ENCODE measurements at places on chromosomes 2 and 18.

DNA sequence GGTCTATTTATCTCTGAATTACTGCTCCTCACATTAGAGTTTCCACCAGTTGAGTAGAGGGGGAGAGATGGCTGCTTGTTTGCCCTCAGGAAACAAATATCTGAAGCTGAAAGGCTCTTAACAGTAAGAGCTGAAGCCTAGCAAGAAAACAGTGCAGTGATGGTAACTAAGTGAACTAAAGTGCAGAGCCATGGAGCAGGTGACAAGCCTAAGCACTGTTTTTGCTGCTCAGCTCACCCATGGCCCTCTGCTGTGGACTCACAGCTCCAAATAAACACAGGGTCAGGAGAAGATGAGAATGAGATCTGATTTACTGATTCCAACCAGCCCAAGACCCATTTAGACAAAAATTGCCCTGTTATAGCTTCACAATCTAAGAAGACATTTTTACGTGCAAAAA lies 118.4 kb downstream of the ETAA1 start:
- H3K4me3 ChIP-seq: no peak overlapping the region
- H3K27ac ChIP-seq: no peak overlapping the region
- H3K36me3 ChIP-seq: no peaks in the 10 kb centered on the region
- H3K4me1 ChIP-seq: no peaks in the 10 kb centered on the region
- no peak for DNase-seq

GRCh38 chr2:237149425-237149824 lies 63.7 kb downstream of the COPS8 start:
- no peaks in the 10 kb centered on the region for H3K4me1 ChIP-seq
- H3K27ac ChIP-seq: no peak overlapping the region
- no peak overlapping the region for H3K4me3 ChIP-seq

DNA sequence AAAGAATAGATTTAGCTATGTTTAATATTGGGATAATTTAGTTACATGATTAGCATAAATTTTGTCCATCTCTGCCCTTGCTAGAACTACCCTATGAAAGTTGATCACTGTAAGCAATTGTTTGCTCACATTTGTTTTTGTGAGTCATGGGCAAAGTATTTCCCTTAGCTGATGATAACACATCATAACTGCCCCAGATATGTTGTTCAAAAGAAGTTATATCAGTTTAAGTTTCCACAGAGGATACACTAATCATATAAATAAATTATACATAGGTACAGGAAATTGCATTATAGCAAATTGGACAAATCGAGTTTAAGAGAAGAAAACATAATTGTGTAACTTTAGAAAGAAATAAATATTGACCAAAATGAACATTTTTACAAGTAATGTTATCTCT lies 223.2 kb upstream of the PIK3C3 start:
- H3K4me1 ChIP-seq: no peaks in the 10 kb centered on the region
- DNase-seq: no peak
- H3K27me3 ChIP-seq: no peaks in the 10 kb centered on the region
- no peak overlapping the region for H3K27ac ChIP-seq
- H3K36me3 ChIP-seq: no peaks in the 10 kb centered on the region

- no peak overlapping the region for H3K27ac ChIP-seq
- H3K36me3 ChIP-seq: no peaks in the 10 kb centered on the region
- H3K4me3 ChIP-seq: no peak overlapping the region
- no peak for DNase-seq
- H3K4me1 ChIP-seq: no peaks in the 10 kb centered on the region
Measured at GRCh38 chr2:119231975-119232665, 8.5 kb downstream of the STEAP3 start.

- no peak overlapping the region for H3K4me3 ChIP-seq
- no peak overlapping the region for H3K27ac ChIP-seq
- DNase-seq: no peak
- H3K27me3 ChIP-seq: no peaks in the 10 kb centered on the region
Measured at GRCh38 chr2:62147610-62148301, 48.2 kb upstream of the B3GNT2 start.

- DNase-seq: no peak
- H3K36me3 ChIP-seq: no peaks in the 10 kb centered on the region
- no peaks in the 10 kb centered on the region for H3K4me1 ChIP-seq
- H3K27me3 ChIP-seq: no peaks in the 10 kb centered on the region
Measured at GRCh38 chr18:22683196-22683676, 249.9 kb upstream of the RBBP8 start.

- no peaks in the 10 kb centered on the region for H3K4me1 ChIP-seq
- H3K27ac ChIP-seq: no peak overlapping the region
- no peaks in the 10 kb centered on the region for H3K36me3 ChIP-seq
- DNase-seq: no peak
- H3K4me3 ChIP-seq: no peak overlapping the region
Measured at GRCh38 chr2:106953236-106953635, 67.3 kb upstream of the ST6GAL2 start.

DNA sequence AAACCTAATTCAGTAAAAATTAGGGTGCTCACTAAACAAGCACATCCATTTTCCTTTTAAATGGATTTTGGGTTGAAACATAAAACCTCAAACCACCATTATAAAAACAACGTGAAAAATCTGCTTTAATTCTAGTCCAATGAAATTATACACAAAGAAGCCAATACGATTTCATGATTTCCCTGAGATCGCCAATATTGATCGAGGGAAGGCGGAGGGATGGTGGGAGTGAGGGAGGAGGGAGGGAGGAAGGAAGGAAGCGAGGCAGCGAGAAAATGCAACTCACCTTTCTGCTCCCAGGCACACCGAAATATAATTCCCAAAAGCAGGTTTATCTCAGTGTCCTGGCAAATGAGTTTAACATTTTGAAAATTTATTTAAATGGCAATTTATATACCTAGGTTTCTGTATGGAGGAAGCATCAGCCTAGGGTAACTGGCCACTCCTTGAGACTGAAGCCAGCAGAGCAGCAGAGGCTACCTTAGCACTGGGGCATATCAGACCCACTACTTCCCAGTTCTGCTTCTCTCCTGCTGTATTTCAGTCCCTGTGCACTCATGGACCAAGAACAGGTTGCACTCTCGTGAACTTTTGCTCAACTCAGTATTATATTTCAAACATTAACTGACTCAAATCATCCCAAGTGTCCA lies 2.3 kb upstream of the ONECUT2 start:
- no peak for DNase-seq
- H3K36me3 ChIP-seq: no peaks in the 10 kb centered on the region
- H3K4me3 ChIP-seq: no peak overlapping the region
- H3K4me1 ChIP-seq: peaks cover 10% of the 10 kb centered on the region
- H3K27me3 ChIP-seq: peaks cover 7% of the 10 kb centered on the region

DNA sequence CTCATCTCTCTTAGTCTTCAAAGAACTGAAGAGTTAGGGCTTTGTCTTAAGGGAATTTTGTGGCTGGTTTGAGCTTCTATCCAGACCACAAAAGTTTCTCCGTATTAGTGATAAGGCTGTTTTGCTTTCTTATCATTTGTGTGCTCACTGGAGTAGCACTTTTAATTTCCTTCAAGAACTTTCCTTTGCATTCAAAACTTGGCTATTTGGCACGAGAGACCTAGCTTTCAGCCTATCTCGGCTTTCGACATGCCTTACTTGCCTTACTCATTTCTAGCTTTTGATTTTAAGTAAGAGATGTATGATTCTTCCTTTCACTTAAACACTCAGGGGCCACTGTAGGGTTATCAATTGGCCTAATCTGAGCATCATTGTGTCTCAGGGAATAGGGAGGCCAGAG lies 29.9 kb downstream of the HDHD2 start:
- H3K4me1 ChIP-seq: no peaks in the 10 kb centered on the region
- no peak overlapping the region for H3K4me3 ChIP-seq
- H3K36me3 ChIP-seq: no peaks in the 10 kb centered on the region
- H3K27ac ChIP-seq: no peak overlapping the region

DNA sequence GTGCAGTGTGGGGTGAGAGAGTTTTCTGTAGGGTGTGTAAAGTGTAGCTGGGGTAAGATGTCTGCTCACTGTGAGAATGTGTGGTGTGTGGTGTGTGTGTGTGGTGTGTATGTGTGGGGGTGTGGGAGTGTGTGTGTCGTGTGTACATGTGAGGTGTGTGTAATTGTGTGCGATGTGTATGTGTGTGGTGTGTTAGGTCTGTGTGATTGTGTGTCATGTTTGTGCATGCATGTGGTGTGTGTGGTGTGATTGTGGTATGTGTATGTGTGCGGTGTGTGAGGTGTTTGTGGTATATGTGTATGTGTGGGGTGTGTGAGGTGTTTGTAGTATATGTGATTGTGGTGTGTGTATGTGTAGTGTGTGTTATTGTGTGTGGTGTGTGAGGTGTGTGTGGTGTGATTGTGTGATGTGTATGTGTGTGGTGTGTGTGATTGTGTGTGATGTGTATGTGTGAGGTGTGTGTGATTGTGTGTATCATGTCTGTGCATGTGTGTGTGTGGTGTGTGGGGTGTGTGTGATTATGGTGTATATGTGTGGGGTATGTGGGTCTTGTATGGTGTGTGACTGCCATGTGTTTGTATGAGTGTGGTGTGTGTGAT lies 241.7 kb upstream of the HDAC4 start:
- H3K4me3 ChIP-seq: no peak overlapping the region
- no peaks in the 10 kb centered on the region for H3K4me1 ChIP-seq
- DNase-seq: no peak

GRCh38 chr2:48092846-48093803 lies 186.8 kb upstream of the FBXO11 start:
- H3K4me1 ChIP-seq: no peaks in the 10 kb centered on the region
- H3K27ac ChIP-seq: no peak overlapping the region
- H3K36me3 ChIP-seq: no peaks in the 10 kb centered on the region
- no peak for DNase-seq
- H3K27me3 ChIP-seq: no peaks in the 10 kb centered on the region
